Brain (organoid and tissue), 16 donors: ENCODE measurements at places on chromosomes 6 and 20. TPM values are rescaled to one million over a fixed set of nuclear protein-coding genes. Genes with fewer than 3 reads are reported as not detected.

The CST4 gene
- polyA plus RNA-seq = not detected

The MICA gene
- 3.0 TPM for polyA plus RNA-seq

The PRSS16 gene
- polyA plus RNA-seq = 24.8 TPM

The COL11A2 gene
- polyA plus RNA-seq = 1.2 TPM

The LY6G6D gene
- polyA plus RNA-seq = not detected

The RAET1G gene
- polyA plus RNA-seq = not detected

The GPR63 gene
- polyA plus RNA-seq = 0.73 TPM

The PBOV1 gene
- polyA plus RNA-seq = not detected
